ENCODE measurements at places on chromosomes 4 and X.

DNA sequence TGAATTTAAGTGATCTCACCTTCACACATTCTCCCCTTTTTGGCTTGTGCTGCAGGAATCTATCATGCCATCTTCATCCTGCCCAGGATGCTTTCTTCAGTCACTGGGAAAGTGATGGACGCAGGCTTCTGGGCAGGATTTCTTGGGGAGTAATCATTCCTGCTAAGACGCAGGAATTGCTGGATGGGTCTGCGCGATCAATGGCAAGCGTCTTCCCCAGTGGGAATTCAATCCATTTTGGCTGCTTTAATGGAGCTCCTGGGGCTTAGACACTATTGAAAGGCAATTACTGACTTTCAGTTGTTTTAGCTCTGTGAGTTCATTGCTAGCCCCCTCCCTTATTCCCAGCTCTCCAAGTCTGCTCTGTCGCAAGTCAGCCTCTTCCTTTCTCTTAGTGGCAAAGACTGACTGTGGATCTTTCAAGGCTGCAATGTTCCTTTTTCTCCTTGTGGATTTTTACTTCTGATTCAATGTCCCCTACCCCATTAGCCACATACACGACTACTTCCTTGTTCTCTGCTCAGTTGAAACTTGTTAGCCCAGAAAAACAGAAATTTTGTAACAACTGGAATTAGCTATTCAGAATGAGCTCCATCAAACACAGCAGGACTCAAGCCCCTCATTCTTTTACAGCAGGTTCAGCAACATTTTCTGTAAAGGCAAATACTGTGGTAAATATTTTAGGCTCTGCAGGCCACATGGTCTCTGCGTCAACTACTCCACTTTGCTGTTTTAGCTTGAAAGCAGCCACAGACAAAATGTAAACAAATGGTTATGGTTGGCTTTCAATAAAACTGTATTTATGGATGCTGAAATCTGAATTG lies 154.9 kb downstream of the ASB9 start:
- H3K27ac ChIP-seq, result no peak overlapping the region
- H3K27me3 ChIP-seq, result no peaks in the 10 kb centered on the region
- no peak overlapping the region for H3K4me3 ChIP-seq
- DNase-seq, result no peak

DNA sequence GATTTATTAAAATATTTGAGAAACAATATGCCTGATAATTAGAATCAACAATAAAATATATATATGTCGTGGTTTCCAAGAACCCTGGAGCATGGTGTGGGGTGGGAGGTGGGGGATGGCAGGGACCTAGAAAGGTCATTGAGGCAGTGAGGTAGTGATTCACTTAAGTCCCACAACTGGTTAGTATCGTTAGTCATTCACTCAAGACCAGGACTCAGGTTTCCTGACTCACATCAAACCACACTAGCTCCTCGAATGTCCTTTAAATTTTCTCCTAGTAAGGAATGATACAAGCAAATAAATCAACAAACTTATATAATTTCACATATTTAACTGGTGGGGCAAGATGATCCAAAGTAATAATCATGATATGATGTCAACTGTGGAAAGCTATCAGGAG lies 158.8 kb upstream of the AADAT start:
- H3K27ac ChIP-seq, result no peak overlapping the region
- no peaks in the 10 kb centered on the region for H3K4me1 ChIP-seq
- no peak for DNase-seq
- H3K4me3 ChIP-seq, result no peak overlapping the region
- H3K27me3 ChIP-seq, result no peaks in the 10 kb centered on the region
- H3K36me3 ChIP-seq, result no peaks in the 10 kb centered on the region

GRCh38 chr4:133394971-133395627 lies 246.0 kb downstream of the PCDH10 start:
- no peak overlapping the region for H3K27ac ChIP-seq
- DNase-seq, result no peak
- no peaks in the 10 kb centered on the region for H3K4me1 ChIP-seq
- no peaks in the 10 kb centered on the region for H3K27me3 ChIP-seq
- no peaks in the 10 kb centered on the region for H3K36me3 ChIP-seq
- no peak overlapping the region for H3K4me3 ChIP-seq

DNA sequence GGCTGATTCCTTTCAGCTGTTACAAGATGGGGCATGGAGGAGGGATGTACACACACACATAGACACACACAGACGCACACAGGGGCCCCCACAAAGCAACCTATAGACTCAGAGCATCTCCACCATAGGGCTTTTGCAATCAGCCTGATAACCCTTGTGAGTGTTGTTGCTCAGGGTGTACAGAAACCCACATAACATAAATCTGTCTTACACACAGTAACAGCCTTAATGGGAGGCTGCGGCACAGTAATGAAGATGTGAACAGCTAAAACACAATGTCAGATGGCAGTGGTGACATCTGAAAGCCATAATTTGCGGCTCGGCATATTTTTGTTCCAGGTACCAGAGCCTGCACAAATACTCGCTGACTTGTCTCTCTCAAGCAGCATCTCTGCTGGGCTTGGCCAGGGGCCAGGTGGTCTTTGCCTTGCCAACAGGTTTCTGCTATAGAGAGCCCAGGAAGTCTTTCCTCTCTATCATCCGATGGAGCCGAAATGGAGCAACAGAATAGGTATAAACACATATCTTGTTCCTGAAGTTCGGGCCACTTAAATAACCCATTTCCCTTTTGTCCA lies 357.2 kb upstream of the GATB start:
- H3K4me1 ChIP-seq, result peaks cover 20% of the 10 kb centered on the region
- no peak for DNase-seq
- H3K27ac ChIP-seq, result no peak overlapping the region
- H3K27me3 ChIP-seq, result no peaks in the 10 kb centered on the region

Measured in naive B cell (primary cell).